ENCODE measurements at places on chromosomes 16 and 17. TPM values are rescaled to one million over a fixed set of nuclear protein-coding genes. Genes with fewer than 3 reads are reported as not detected.
A peak's percentile ranks its signal among the peaks of the same experiment; 100 is the strongest.

DNAAF8 gene
- not detected for total RNA-seq

TBC1D3G gene
- not detected for total RNA-seq

CEMP1 gene
- not detected for total RNA-seq

DNA sequence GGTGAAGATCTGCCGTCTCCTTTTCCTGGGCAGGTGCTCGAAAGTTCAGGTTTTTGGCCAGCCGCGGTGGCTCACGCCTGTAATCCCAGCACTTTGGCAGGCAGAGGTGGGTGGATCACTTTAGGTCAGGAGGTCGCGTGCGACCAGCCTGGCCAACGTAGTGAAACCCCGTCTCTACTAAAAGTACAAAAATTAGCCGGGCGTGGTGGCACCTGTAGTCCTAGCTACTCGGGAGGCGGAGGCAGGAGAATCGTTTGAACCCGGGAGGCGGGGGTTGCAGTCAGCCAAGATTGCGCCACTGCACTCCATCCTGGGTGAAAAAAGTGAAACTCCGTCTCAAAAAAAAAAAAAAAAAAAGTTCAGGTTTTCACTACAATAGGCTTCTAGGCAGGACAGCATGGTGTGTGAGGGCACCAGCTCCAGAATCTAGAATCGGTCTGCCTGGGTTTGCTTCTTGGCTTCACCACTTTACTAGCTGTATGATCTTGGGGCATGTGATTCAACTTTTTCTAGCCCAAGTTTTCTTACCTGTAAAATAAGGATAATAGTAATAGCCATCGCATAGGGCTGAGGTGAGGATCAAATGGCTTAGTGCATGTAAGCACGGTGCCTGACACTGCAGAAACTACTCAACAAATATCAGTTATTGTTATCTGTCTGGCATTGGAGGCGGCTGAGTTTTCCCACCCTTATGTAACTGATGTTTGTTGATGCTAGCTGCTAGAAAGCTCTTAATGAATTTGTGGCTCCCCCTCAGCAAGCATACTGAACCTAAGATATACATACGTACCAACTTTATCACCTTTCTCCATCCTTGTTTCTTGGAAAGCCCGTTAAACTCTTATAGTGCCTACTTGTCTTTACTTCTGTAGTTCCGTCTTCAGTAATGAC, 1.3 kb downstream of the PSMD12 start:
- no peak for DNase-seq
- H3K27ac ChIP-seq = peak overlapping the region; percentile 85
- no peaks in the 10 kb centered on the region for H3K27me3 ChIP-seq
- peak overlapping the region; percentile 87 for H3K4me3 ChIP-seq
- H3K36me3 ChIP-seq = no peaks in the 10 kb centered on the region

GRCh38 chr16:24504472-24505345, 34.7 kb upstream of the RBBP6 start:
- no peak for DNase-seq
- H3K4me3 ChIP-seq = no peak overlapping the region
- no peaks in the 10 kb centered on the region for H3K27me3 ChIP-seq
- H3K4me1 ChIP-seq = no peaks in the 10 kb centered on the region
- H3K36me3 ChIP-seq = no peaks in the 10 kb centered on the region

GRCh38 chr16:65178151-65178550, 56.3 kb upstream of the CDH11 start:
- DNase-seq = no peak
- no peaks in the 10 kb centered on the region for H3K27me3 ChIP-seq
- peaks cover 13% of the 10 kb centered on the region for H3K4me1 ChIP-seq
- H3K4me3 ChIP-seq = no peak overlapping the region
- H3K36me3 ChIP-seq = no peaks in the 10 kb centered on the region
- no peak overlapping the region for H3K27ac ChIP-seq

DNA sequence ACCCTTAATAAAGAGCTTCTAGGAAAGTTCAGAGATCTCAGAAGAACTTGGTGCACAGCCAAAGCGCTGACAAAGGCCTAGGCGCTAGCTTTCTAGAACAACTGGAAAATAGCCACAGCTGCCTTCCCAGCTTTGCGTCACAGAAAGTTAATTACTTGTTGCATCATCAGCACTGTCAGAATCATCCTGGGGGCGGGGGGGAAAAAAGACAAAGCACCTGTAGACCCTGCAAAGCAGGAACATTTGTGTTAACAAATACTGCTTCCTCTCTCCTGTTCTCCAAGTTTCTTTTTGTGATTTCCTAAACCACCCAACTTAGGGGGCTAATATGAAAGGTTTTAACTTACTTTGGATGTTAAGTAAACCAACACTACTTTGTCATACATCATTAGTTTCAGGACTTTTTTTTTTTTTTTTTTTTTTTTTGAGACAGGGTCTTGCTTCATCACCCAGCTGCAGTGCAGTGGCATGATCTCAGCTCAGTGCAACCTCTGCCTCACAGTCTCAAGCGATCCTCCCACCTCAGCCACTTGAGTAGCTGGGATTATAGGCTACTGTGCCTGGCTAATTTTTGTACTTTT, 4.8 kb upstream of the AARSD1 start:
- no peak for DNase-seq
- H3K4me3 ChIP-seq = no peak overlapping the region
- no peaks in the 10 kb centered on the region for H3K27me3 ChIP-seq
- no peaks in the 10 kb centered on the region for H3K36me3 ChIP-seq

DNA sequence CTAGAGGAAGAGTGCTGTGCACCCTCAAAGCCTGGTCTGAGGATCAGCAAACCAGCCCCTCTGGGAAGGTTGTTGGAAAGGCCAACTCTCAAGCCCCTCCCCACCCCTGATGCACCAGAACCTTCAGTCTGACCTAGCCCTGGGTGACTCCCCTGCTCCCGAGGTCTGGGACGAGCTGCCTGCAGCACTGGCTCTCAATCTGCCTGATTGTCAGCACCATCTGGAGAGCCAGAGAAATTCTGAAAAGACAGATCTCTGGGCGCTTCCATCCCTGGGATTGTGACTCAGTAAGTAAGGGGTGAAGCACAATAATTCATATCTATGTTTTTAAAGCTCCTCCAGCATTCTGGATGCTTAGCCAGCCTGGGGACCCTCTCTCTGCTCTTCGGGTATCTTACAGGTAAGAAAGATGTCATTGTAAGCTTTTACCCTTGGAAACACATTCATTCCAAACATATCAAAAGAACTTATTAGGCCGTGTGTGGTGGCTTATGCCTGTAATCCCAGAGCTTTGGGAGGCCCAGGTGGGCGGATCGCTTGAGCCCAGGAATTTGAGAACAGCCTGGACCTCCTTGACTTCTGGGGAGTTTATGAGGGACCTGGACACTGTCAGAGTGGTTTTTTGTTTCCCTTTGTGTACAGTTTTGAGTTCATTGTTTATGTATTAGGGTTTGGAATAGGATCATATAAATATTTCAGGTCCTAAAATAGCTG, 147.5 kb downstream of the KCNJ12 start:
- no peak overlapping the region for H3K27ac ChIP-seq
- no peaks in the 10 kb centered on the region for H3K36me3 ChIP-seq
- H3K4me3 ChIP-seq = no peak overlapping the region
- no peaks in the 10 kb centered on the region for H3K4me1 ChIP-seq

All from vagina (tissue), 2 donors.